Suprapubic skin (tissue), 4 donors: ENCODE measurements at places on chromosomes 13 and 19.

GRCh38 chr19:11530432-11530831, 1.5 kb upstream of the ECSIT start:
- DNase-seq: no peak

- no peak for DNase-seq
These were observed 2743.3 kb upstream of the PCDH20 start for GRCh38 chr13:64158908-64159307.

GRCh38 chr19:5805462-5806132, 730 bp downstream of the NRTN start:
- DNase-seq: no peak

DNA sequence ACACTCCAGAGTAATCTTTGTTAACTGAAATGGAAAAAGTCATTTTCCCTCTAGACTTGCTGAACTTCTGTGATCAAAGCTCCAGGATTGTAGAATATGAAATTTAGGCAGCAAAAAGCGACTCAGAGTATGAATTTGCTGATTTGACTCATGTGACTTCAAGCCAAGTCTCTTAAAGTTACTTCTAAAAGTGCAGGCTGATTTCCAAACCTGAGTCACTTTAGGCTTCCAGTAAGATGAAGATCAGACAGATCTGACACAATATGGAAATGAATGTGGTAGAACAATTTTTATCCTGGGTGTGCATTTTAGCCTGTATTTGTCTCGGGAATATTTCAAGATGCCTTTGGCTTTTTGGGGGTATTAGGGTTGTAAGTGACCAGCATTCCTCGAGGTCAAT, 151.0 kb upstream of the TMTC4 start:
- no peak for DNase-seq

DNA sequence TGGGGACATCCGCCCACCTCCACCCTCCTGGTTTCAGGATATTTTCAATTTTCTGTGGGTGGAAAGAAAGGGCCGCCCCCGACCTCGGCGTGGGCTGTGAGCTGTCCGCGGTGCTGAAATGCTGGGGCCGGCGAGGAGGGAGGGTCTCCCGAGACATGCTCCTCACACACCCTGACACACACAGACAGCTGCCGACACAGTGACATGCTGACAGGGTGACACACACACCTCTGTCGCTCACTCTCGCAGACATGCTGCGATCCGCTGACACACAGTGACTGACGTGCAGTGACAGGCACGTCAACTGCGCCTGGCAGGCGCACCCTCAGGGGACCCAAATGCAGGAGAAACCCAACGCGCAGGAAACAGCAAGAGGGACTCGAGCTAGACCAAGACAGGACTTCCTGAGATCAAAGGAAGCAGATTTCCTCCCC, 25.1 kb upstream of the MEIS3 start:
- no peak for DNase-seq

DNA sequence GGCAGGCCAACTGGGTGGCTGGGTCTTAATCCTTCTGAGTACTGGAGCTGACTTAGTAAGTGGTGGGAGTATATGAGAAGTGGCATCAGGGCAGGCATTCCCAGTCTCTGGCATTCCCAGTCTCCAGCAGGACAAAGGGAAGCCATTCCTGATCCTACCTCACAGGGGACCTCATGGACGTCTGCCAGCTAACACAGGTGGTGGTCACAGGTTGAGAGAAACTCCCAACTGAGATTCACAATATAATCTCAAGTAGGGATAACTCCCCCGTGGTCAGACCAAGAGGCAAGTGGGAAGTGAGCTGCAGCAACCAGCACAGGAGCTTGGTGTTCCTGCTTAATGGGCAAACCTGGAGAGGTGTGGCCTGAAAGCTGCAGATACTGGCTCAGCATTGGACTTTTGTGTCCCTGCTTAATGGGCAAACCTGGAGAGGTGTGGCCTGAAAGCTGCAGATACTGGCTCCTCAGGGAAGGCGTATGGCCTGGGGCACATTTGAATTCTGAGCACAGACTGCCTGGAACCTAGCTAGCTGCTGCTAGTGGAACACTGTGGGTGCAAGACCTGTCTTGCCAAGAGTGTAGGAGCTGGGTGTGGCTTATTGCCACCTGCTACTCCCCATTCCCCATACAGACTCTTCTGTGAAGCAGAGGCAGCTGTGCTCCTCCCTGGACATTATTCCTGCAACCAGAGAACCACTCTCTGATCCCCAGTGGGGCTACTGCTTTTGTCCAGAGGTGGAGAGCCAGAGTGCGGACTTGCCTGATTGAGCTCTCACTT, 25.9 kb upstream of the OR10H2 start:
- no peak for DNase-seq

DNA sequence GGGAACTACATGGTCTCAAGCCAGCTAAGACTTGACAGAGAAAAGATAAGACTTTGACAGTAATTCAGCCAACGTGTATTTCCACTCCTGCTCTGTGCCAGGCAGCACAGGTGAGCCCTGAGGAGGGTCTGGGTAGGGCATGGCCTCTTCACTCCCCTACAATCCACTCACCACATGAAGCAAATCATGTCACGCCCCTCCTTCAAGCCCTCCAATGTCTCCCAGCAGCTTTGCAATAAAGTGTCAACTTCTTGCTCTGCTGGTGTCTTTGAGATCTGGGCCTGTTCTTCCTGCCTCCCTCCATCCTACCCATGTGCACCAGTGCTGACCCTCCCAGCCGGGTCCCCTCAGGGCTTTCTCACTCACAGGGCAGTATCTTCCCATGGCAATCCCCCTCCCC, 58.5 kb downstream of the CCDC70 start:
- DNase-seq: no peak

DNA sequence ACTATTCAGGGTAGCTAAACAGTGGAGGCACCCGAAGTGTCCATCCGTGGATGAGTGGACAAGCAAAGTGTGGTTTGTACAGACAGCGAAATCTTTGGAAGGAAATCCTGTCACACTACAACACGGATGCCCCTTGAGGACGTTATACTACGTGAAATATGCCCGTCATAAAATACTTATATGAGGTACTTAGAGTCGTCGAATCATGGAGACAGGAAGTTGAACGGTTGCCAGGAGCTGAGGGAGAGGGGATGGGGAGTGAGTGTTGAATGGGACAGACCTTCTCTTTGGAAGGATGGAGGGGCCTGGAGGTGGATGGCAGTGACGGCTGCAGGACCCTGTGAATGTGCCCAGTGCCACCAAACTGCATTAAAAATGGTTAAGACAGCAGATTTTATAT, 11.6 kb downstream of the ATP4B start:
- DNase-seq: peak; percentile 11

DNA sequence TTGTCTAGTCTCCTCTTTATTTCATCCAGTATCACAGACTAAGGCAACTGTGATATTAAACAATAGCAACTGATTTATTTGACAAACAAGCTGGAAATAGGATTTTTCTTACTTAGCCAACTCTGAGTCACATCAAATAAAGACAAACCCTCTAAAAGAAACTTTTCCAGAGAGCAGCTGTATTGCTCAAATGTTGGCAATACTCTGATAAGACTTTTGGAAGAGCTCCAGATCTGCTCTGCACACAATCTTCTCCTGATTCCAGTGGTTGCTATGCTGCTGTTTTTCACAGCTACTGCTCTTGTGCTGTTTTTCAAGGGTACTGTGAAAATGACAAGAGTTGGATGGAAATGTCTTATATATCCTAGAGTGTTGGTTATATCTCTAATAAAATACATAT, 1479.2 kb downstream of the SLITRK5 start:
- no peak for DNase-seq

- no peak for DNase-seq
These were observed 353.5 kb downstream of the DACH1 start for GRCh38 chr13:71513411-71514033.

DNA sequence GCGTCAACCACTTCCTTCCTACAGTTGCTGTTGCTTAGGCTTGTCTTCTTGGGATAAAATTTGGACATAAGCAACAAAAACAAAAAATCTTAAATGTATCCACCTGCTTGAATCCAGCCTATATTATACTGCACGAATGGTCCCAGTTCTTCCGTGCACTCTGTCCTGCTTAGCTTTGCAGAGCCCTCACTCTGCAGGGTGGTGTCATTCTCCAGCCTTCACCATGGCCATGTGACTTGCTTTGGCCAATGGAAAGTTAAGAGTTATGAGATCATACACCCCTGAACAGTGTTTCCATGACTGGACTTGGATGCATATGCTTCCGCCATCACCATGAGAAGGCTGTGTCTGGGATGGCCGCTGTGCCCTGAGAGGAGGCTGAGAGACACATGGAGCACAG, 27.4 kb upstream of the SACS start:
- no peak for DNase-seq

DNA sequence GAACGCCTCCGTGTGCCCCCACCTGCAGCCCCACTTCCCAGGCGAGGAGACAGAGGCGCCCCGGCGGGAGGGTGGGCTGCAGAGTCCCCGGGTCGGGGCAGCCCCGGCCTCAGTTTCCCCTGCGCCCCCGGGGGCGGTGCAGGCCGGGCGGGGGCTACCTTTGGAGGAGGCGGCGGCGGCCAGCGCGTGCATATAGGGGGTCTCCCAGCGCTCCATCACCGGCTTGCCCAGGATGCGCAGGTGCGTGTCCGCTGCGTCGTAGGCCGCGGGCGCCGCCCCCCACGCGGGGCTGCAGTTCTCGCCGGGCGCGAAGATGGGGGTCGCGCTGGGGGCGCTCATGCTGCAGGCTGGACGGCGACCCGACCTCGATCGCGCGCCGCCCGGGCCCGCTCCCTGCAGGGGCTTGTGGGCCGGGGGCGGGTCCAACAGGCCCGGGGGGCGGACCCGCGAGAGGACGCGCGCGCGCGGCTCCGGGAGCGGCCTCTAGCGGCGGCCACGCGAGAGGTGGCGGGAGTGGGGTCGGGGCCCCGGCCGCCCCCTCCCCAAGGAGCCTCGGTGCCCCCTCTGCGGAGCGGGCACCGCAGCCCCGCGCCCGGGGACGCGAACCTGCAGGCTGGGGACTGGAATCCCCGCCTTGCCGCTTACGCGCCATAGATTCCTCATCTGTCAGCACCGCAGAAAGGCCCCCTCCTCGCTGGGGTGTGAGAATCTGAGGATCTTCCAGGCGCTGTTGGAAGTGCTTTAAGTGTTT, at the start of gene GAMT:
Gene GAMT (minus strand): TSS at position 405 of the 751 bp plus-strand sequence. CDS start 66 bp downstream, at position 339.
- no peak for DNase-seq

DNA sequence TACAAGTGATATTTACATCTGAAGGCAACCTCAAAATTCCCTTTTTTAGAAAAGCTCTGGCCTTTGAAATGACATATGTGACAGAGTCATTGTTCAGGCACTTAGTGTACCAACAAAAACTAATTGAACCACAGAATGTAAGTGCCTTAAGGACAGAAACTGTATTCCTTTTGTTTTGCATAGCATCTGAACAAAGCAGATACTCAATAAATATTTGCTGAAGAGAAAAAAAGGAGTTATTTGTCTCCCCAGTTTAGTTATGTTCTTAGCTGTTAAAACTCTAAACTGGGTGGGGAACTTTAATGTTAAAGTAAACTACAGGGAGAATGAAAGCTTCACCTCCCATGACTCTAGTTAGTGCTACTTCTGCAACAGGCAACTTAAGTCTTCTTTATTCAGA, 56.8 kb upstream of the KLF5 start:
- no peak for DNase-seq

- no peak for DNase-seq
These were observed 4.9 kb downstream of the MAG start for GRCh38 chr19:35296644-35297514.

DNA sequence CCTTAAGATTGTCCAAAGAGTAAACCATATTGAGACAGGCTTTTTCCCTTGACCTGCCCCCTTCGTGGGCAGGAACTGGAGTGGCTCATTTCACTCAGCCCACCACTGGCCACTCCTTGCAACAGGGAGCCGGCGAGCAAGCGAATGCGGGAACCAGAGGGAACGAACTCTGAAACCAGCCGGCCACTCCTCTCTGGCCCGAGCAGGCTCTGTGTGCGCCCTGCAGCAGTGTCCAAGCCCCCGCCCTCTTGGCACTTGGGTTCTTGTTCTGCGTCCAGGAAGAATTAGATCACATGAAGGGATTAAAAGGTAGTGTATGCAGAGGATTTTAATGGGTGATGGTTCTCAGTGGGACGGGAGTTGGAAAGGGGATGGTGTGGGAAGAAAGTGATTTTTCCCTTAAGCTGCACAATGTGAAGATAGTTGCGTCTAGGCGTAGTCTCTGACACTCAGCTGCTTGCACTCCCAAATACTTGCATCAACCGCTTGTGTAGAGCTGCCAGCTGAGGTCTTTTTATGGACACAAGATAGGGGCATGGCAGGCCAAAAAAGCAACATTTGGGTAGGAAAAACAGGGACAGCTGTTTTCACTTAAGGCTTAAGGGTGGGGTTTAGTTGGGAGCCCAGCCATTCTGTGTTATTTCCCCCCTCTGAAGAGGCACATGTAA, 1209.7 kb upstream of the PCDH20 start:
- DNase-seq: no peak

DNA sequence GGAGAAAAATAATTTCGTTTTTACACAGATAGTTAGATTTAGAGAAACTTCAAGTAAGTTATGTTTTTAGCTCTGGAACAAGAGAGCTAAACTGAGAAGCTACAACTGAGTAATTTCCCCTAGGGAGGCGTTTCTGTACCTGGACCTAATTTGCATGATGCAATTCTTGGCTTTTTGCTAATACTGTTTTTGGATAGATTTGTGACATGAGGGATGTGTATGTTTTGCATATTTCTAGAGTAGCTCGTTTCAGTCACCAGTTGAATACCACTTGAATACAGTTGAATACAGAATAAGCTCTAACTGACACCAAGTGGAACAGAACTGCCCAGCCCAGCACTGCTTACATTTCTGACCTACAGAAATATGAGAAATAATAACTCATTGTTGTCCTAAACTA, 1227.9 kb upstream of the SPRY2 start:
- no peak for DNase-seq

DNA sequence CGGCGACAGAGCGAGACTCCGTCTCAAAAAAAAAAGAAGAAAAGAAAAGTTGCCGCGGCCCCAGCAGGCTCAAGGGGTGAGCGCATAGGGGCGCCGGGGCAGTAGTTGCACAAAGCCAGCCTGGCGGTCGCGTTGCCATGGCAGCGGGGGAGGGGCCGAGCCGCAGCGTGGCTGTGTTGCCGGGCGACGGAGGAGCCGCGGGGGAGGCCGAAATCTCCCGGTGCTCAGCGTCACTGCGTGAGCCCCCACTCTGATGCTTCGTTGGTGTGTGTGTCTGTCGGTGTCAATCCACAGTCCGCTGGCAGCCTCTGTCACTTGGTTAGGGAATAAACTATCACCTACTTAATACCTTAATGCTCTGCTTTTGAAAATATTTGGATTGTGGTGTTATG, 82.9 kb upstream of the C1QTNF9B start:
- DNase-seq: peak; percentile 91

DNA sequence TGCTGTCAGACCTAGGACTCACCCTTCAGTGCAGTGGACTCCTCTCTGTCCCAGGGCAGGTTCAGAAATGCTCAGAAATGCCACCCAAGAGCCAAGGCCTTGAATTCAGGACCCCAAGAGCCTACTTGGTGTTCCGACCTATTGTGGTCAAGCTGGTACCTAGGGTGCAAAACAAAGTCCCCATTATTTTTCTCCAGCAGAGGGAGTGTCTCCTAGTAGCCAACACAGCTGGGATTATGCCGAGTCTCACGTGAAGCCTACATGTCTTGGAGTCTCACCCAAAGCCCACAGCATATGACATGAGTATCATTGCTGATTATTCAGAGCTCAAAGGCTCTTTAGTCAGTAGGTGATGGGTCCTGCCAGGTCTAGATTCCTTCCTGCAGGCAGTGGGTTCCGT, 671.1 kb upstream of the SPRY2 start:
- DNase-seq: no peak
